ENCODE measurements at places on chromosomes 1 and 21.

DNA sequence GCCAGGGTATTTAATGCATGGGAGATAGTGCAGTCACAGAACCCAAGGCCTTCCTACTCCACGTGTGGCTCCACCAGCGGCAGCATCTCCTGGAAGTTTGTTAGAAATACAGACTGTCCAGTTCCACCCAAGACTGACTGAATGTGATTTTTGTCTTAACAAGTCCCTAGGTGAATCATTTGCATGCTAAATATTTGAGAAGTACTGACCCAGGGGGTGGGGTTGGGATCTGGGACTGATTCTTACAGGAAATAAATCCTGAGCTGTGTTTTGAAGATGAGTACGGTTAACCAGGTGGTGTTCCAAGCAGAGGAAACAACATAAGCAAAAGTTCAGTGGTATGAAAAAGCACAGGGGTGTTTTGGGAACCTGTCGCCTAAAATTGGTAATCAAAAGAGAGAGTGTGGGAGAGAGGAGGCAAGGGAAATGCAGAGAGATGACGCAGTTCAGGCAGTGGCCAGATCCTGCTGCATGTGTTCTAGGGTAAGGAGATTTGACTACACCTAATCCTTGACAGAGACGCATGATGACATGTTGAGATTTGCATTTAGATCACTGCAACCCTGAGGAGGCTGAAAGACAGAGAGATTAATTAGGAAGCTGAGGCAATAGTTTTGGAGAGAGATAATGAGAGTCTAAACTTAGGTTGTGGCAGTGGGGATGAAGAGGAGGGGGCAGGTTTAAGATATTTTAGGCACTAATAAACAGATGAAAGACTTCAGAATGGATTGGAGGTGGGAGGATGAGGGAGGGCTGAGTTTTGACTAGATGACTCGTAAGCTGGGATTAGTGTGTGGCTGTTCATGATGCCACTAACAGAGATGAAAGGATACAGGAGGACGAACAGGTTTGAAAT is 3.7 kb upstream of the ZNF326 start:
- DNase-seq: no peak

- DNase-seq: no peak
Measured at GRCh38 chr1:119702384-119702783, 9.3 kb upstream of the PHGDH start.

- no peak for DNase-seq
Measured at GRCh38 chr1:217090060-217090911, 367.1 kb upstream of the ESRRG start.

GRCh38 chr1:223771814-223772770 is 59.8 kb downstream of the CAPN2 start:
- DNase-seq: no peak

- no peak for DNase-seq
Measured at GRCh38 chr1:12505231-12505630, 112.8 kb downstream of the DHRS3 start.

- no peak for DNase-seq
Measured at GRCh38 chr1:181187337-181188126, 99.0 kb downstream of the IER5 start.

DNA sequence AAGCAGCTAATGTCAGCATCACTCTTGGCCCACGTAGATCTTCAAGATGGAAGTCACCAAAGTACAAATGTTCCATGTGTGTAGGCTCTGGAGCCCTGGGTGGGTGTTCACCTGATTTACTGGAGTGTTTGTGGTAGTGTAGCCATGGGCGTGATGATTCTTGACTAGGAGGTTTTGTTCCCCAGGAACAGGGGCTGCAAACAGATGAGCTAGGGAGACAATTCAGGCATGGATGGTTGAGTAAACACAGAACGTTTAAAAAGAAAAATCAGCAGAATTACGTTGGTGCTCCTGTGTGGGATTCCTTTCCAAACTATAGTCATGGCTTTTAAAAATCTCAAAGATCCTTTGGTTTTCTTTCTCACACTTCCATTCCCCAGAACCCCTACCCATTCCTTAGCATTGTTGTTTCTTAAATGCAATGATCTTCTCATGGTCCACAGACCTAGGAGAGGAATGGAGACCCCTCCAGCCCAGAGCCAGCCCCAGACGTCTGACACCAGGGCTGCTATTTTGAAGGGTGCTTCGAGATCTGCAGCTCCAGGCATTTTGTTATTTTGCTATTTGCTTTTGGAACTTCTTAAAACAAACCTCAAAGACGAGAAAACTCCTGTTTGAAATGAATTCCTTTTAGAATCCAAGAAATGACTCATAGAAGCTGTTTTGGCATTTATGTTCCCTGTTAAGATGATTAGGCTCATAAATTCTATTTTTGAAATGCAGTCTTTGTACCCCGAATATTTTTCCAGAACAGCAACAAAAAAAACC is 115.1 kb downstream of the ETS2 start:
- DNase-seq: no peak

DNA sequence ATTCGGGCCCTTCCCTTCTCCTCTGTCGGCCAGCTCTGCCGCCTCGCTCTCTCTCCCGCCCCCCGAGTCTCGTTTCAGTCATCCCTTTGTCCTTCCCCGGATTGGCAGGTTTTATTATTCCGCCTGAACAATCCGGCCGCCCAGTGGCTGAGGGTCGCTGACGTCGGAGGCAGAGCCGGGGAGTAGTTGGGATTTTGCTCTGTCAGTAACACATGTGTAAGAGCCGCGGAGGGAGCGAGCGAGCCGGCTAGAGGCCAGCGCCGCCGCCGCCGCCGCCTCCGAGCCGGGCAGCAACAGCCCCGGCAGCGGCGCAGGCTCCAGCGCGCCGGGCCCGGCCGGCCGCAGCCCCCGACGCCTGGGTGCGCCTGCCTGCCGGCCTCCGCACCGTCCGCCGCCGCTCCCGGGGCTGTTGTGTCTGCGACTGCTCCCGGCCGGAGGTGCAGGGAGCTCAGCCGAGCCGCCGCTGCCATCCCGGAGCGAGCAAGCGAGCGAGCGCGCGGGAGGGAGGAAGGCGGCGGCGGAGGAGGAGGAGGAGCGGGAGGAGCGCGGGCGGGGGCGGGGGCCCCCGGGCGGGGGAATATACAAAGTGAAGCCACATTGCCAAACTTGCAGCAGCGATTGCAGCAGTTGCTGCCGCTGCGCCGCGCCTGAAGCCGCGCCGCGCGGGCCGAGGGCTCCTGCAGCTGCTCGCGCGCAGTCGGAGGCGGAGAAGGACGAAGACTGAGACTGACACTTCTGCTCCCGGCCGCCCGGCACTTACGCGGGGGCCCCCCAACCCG is at the start of gene LMO4:
Gene LMO4 (plus strand): TSS at position 609 of the 779 bp plus-strand sequence. CDS start 3,136 bp downstream, outside the sequence.
- DNase-seq: peak; percentile 43

DNA sequence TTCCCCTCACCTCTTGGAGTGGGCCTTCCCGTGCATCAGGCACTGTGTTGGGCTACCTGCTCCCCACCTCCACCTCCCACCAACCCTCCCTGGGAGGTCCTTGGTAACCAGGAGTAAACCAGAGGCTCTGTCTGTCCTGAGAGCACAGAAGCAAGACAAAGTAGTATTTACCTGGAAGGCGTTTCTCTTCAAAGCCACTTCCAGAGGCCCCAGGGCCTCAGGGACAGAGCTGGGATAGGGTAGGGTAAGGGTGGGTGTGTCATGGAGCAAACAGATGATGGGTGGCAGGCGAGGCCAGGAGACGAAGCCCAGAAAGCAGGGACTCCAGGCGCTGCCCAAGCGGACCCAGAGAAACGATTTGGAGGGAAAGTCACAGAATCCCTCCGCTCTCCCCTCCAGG is 77.2 kb upstream of the TARDBP start:
- DNase-seq: no peak

DNA sequence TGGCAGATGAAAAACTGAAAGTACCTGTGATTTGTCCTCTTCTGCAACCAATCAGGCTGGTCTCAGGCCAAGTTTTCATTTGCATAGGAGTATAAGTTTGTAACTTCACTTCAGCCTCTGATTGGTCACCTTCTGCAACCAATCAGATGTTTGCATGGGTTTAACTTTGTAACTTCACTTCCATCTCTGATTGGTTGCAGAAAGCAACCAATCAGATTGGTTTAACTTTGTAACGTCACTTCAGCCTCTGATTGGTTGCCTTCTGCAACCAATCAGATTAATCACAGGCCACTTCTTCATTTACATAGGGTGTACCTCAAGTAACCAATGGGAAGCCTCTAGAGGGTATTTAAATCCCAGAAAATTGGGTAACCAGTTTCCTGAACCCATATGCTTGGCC is 18.9 kb upstream of the TUT4 start:
- DNase-seq: no peak

- DNase-seq: peak; percentile 5
Measured at GRCh38 chr1:17119076-17119772, at the start of gene PADI2. Gene PADI2, minus strand, starts transcription at chr1:17119451. Its CDS starts 80 bp downstream, at chr1:17119371.

GRCh38 chr1:18232052-18232451 is 124.5 kb downstream of the IGSF21 start:
- no peak for DNase-seq

- DNase-seq: no peak
Measured at GRCh38 chr1:110471131-110471530, 20.2 kb downstream of the PROK1 start.

GRCh38 chr1:197422993-197423392 is 154.9 kb downstream of the CRB1 start:
- no peak for DNase-seq

DNA sequence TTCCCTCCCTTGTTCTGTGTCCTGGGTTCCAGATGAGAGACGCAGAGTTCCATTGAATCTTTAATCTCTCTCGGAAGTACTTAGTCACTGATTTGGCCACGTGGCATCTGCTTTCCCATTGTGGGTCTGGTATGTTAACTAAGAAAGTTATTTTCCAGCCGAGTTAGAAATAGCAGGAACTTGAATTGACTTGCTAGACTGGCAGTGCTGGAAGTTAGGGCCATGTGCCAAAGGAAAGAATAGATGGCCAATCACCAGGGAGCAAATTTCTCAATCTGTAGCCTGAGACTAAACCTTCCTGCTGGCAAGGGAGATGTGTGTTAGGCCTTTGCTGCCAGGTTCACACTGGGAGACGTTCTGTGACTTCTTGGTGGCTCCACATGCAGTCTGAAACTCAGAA is 24.2 kb upstream of the SLFNL1 start:
- DNase-seq: no peak

GRCh38 chr1:5662744-5663126 is 329.5 kb downstream of the NPHP4 start:
- DNase-seq: no peak

- peak; percentile 30 for DNase-seq
Measured at GRCh38 chr1:228478912-228479711, 8.1 kb upstream of the RNF187 start.

GRCh38 chr1:199356561-199356960 is 670.9 kb upstream of the NR5A2 start:
- DNase-seq: no peak
